ENCODE measurements at places on chromosomes 4 and X.

DNA sequence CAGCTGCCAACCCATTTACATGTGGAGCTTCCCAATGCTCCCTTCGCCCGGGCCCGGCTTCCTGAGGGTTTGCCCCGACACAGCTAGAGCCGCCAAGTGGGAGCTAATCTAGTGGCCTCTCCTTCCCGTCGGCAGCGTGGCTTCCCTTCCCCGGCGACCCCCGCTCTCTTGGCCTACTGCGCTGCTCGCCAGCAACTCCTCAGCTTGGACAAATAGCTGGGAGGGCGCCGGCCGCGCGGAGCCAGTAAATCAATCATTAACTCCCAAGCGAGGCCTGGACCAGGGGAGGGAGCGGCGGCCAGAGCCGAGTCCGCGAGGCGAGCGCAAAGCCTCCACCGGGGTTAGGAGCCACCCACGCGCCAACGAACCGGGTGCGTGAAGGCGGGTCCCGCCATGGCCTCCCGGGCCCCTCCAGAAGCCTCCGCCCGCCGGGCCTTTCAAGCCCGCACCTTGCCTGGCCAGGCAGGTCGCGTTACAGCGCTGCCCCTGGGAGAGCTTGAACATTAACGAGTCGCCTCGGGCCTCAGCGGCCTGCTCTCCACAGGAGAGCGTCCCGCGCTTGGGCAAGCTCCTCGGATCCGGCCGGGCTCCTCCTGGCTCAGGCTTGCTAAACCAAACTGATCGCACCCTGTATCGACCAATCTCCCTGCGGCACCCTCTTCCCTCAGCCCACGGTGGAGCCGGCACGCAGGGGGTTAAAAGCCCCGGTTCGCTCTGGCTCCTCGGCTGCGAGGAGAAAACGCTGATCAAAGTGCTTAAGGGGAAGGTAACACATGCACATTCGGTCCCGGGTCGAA is 10.6 kb upstream of the BCOR start:
- no peak for DNase-seq

- DNase-seq: no peak
Observed at GRCh38 chr4:142091085-142091513, 454.7 kb downstream of the IL15 start.

- DNase-seq: no peak
Observed at GRCh38 chr4:36348403-36348938, 67.1 kb downstream of the DTHD1 start.

GRCh38 chr4:153757407-153757806 is 2.4 kb downstream of the RNF175 start:
- no peak for DNase-seq

DNA sequence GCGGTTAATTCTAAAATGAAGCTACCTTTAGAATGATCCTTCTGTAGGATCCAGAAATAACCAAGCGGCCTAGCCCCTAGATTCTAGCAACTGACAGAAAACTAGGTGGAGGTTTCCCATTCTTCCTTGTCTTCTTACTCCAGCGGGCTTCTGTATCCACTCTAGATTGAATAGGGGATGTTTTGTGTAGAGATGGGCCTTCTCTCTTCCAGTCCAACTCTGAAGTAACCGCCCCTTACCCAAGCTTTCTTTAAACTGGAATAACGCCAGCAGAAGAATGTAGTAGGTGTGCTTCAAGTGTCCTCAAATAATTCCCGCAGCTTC is 386 bp upstream of the TMEM184C start:
- DNase-seq: no peak

DNA sequence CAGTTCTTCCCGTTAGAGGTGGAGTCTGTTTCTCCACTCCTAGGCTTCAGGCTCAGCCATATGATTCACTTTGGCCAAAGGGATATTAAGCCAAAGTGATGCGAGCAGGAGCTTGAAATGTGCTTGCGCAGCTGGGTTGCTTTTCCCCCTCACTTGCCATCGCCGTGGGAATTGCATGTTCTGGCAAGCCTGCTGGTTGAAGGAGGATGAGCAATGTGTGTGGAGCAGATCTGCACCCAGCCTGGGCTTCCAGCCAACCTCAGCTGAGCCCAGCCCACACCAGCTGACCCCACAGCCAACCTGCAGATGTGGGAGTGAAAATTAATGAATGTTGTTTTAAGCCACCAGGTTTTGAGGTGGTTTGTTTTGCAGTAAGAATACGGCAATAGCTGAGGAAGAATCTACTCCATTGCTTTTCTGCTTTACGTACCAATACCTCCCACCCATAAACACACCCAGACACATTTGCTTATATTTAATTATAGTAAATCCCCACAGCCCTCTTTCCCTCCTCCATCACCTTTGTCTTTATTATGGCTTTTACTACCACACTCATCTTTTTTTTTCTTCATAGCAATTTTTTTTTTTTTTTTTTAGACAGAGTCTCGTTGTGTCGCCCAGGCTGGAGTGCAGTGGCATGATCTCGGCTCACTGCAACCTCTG is 132.8 kb upstream of the FUNDC1 start:
- DNase-seq: no peak

DNA sequence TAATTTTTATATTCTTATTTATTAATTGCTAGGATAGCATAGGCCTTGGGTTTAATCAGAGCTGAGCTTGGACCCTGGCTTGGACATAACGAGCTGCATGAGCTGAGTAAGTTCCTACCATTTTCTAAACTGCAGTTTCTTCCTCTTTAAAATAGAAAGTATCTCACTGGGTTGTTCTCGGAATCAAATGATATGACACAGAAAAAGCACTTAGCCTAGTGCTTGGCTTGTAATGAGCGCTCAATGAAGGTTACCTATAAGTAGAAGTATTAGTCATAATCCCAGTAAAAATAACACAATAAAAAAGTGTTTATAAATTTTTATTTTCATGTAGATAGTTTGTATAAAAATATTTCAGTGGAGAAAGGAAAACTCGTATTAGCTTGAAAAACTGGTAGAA is 113.3 kb upstream of the PDLIM3 start:
- no peak for DNase-seq

- no peak for DNase-seq
Observed at GRCh38 chr4:112036886-112037285, 108.4 kb upstream of the FAM241A start.

DNA sequence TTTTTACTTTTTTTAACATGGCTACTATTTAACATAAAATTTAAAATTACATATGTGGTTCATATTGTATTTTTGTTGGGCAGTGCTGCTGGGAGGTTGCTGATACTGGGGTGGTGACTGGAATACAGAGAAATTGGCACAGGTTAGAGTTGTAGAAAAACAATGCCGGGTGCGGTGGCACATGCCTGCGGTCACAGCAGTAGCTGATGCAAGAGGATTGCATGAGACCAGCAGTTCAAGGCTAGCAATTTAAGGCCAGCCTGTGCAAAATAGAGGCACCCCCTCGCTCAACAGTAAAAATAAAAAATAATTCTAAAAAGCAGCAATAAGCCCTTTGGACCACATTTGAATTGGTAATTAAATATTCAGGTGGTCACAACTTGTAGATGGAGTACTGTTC is 11.8 kb upstream of the CPE start:
- DNase-seq: no peak

- DNase-seq: no peak
Observed at GRCh38 chr4:26787461-26788340, 72.9 kb upstream of the STIM2 start.

DNA sequence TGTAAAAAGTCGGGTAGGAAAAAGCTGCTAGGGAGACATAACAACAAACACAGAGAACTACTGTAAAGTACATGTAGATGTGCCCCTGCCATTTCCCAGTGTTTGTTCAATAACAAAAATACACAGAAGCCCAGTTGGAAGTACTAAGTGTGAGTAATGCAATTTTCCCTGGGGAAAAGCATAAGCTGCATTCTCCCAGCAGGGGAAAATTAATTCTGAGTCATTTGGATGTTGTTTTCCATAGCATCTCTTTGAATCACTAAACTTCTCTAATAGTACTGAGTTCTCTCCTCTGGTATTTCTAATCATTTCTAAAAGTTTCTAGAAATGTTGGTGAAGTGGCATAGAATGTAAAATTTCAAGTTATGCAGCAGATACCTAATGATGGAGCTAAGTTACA is 1114.9 kb downstream of the C4orf33 start:
- DNase-seq: no peak

GRCh38 chr4:155403886-155404285 is 27.1 kb upstream of the MAP9 start:
- no peak for DNase-seq

- DNase-seq: no peak
Observed at GRCh38 chrX:45208121-45208856, 7.6 kb upstream of the DIPK2B start.

DNA sequence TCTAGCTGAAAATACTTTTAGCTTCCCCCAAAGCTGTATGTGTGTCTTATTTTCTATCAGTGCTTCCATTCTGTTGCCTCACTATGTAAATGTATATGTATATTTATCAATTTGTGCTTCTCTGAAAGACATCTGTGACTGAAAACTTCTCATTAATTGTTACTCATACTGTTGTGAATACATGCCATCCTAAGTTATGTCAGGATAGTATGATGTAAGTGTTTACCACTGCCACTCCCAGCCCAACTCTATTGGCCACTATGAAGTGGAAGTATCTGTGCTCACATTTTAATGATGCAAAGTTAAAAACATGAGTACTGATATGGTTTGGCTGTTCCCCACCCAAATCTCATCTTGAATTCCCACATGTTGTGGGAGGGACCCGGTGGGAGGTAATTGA is 24.4 kb downstream of the GATB start:
- no peak for DNase-seq

DNA sequence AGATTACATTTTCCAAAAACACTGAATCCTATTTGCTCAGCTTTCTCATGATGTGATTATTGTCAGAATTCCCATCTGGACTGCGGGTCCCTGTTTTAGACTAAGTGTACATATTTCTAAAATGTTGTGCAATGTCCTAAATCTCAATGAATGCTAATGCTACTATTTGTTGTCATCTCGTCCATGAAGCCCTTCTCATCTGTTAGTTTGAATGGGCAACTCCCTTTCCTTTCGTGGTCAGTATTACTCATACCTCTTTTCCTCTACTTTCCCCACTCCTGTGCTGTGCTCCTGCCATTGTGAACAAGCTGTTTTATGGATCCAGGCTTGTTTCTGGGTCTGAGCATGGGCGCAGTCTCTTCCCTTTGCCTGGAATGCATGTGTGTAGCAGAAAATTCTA is 91.0 kb downstream of the MID1 start:
- no peak for DNase-seq

GRCh38 chr4:7778510-7779431 is 160.9 kb downstream of the AFAP1 start:
- DNase-seq: no peak

- no peak for DNase-seq
Observed at GRCh38 chr4:154526151-154526550, 24.0 kb downstream of the PLRG1 start.

- no peak for DNase-seq
Observed at GRCh38 chr4:138097912-138098600, 144.1 kb downstream of the SLC7A11 start.

DNA sequence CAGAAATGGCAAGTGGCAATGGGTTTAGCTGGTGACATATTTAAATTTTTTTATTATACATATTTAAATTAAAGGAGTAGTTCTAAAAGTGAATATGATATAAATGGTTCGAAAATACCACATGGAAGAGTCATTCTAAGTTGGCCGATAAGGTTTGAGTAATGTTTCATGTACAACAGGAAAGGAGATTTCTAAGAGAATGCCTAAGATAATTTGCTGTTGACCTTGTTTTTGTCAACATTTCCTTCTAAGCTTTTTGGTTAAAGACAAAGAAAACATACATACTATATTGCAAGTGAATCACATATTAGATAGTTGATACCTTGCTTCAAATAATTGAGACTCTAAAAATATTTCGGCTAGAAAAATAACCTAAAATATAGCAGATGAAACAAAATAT is 526.6 kb upstream of the SLIT2 start:
- DNase-seq: no peak

DNA sequence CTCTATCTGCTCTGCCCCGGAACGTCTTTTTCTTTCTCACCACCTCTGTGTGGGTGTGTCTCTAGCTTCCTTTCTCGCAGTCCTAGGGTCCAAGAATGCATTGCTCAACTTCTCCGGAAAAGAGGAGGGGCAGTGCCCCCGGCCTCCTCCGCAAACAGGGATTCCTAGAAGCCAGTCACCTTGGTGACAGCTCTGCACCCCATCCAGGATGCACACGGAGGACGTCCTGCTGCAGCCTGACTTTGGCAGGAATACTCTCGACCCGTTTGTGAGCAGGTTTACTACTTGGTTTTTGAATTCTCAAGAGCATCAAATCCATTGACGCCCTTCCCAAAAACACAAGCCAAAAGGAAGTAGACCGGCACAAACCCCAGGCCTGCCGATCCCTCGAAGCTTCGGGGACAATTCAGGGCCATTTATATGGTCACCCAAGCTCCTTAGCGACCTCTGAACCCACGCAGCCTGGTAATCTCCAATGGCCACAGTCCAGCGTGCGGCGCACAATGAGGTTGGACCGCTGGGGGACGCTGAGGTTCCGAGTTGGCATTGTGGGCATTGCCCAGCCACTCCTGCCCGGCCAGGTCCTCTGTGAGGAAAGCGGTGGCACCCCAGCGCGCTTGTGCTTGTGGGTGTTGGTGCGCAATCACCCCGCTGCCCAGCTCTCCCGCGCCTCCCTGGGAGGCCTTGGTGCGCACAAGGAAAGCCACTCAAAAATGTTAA is 9.8 kb downstream of the NKX3-2 start:
- no peak for DNase-seq

DNA sequence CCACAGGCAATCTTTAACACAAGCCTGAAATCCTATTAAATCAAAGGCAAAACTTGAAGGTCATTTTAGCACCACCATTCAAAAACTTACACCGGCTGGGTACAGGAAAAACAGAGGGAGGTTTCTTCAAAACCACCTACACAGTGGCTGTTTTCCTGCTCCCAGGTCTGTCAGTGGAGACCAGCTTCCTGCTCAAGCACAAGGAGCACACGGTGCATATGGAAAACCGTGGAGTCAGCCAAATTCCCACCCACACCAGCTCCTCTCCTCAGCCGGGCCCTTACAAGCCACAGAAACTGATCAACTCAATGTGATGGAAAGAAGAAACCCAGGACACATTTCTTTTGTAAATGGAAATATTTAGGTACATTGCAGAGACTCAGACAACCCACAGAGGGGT is 14.3 kb upstream of the FAM241A start:
- no peak for DNase-seq

GRCh38 chr4:107977966-107978705 is 11.6 kb upstream of the HADH start:
- DNase-seq: no peak

- DNase-seq: no peak
Observed at GRCh38 chr4:36288731-36289426, 7.5 kb downstream of the DTHD1 start.

- no peak for DNase-seq
Observed at GRCh38 chr4:67531379-67531962, 13.8 kb downstream of the CENPC start.

DNA sequence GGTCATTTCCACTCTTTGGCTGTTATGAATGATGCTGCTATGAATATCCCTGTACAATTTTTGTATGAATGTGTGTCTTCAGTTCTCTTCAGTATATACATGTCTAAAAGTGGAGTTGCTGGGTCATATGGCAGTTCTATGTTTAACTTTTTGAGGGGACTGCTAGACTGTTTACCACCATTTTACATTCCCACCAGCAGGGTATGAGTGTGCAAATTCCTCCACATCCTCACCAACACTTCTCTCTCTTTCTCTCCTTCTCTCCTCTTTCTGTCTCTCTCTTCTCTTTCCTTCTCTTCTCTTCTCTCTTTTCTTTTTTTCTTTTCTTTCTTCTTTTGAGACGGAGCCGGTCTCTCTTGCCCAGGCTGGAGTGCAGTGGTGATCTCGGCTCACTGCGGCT is 7.8 kb downstream of the WWC2 start:
- no peak for DNase-seq

All from stimulated activated CD8-positive, alpha-beta memory T cell treated with anti-CD3 and anti-CD28 coated beads, Interleukin-15, amount 100 ng/mL, for 4 hours (primary cell).